Neural progenitor cell (in vitro differentiated cells): ENCODE measurements at places on chromosomes 16 and 17.
A peak's percentile ranks its signal among the peaks of the same experiment; 100 is the strongest.

GRCh38 chr17:65163990-65164495 lies 26.9 kb downstream of the RGS9 start:
- no peaks in the 10 kb centered on the region for H3K27me3 ChIP-seq
- no peak overlapping the region for H3K27ac ChIP-seq
- no peaks in the 10 kb centered on the region for H3K36me3 ChIP-seq

- H3K4me1 ChIP-seq: peaks cover 4% of the 10 kb centered on the region
- H3K36me3 ChIP-seq: no peaks in the 10 kb centered on the region
- peak overlapping the region; percentile 91 for H3K4me3 ChIP-seq
- no peaks in the 10 kb centered on the region for H3K27me3 ChIP-seq
These were observed 631 bp downstream of the TBL3 start for GRCh38 chr16:1972490-1972877.

DNA sequence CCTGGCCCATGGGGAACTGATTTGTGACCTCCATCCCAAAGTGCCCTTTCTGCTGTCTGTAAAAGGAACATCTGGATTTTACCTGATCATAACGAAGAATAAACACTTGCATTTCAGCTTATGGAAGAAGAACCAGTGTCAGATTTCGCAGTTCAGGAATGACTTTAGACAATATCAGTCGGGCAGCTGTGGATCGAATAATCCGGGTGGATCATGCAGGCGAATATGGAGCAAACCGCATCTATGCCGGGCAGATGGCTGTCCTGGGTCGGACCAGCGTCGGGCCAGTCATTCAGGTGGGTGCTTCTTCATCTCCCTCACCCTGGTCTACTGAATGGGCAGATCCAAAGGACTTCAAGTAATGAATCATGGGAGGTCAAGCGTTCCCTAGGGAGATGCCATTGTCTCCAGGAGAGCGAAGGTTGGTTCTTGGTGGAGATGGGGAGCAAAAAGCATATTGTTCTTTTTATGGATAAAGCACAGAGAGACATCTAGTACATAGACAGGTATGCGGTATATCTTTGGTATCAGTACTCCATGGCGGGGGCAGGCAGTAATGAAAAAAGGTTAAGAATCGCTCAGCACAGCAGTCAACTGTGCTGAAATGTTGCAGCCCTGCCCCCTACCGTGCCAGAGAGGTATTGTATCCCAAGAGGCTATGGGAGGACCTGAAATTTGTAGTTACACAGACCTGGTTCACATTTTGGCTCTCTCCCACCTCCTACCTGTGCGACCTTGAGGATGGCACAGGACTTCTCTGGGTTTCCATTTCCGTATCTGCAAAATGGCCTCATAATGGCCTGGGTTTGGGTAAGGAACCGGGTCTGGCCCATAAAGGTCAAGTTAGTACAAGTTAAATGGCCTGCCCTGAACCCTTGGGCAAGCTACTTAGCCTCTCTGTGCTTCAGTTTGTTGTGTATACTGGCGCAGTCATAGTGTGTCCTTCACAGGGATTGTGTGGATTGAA lies 4.7 kb downstream of the COQ7 start:
- no peaks in the 10 kb centered on the region for H3K36me3 ChIP-seq
- no peaks in the 10 kb centered on the region for H3K27me3 ChIP-seq
- DNase-seq: peak; percentile 66
- H3K27ac ChIP-seq: no peak overlapping the region
- no peak overlapping the region for H3K4me3 ChIP-seq
- no peaks in the 10 kb centered on the region for H3K4me1 ChIP-seq

DNA sequence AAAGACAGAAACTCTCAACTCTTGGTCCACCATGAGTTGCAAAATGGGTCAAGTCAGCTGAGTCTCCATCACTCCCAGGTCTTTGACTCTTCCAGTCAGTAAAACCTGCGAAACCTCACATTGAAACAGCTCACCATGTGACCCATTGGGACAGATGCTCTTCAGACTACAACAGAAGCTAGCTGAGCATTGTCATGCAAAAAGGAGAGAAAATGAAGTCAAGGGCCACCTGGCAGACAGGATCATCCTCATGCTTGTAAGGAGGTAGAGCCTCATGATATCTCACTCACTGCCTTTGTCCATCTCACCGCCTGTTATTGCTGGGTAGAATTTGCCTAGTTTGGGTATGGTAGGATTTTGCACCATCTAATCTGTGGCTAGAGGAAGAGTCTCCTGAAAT lies 50.2 kb downstream of the MAF start:
- no peak overlapping the region for H3K27ac ChIP-seq
- H3K36me3 ChIP-seq: no peaks in the 10 kb centered on the region
- no peak for DNase-seq
- H3K27me3 ChIP-seq: no peaks in the 10 kb centered on the region
- H3K4me3 ChIP-seq: no peak overlapping the region
